AG08395 (cell line): ENCODE measurements at places on chromosomes 11 and 22.
A peak's percentile ranks its signal among the peaks of the same experiment; 100 is the strongest.

DNA sequence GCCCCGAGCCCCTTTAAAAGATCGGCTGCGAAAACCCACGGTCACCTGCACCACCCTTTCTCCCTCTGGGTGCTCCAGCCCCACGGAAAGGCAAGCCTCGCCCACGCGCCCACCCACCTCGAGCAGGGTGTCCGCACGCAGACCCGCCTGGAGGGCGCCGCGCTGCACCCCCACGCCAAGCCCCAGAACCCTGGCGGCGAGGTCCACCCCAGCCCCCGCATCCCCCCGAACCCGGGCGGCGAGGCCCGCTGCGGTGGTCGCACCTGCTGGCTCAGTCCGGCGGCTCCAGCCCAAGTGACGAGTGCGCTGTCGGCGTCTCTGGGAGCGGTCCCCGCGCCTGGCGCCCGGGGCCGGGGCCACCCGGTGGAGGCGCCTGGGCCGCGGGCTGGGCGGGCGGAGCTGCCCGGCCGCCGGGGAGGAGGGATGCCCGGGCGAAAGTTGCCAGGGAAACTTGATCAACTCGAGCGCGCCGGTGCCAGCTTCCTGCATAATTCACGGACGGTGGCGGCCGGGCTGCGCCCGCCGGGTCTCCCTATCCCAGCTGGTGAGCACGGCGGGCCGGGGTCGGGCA lies 1.1 kb downstream of the SHANK2 start:
- peak; percentile 35 for DNase-seq

- no peak for DNase-seq
Measured at GRCh38 chr11:94194712-94195111, 66.1 kb downstream of the PANX1 start.

DNA sequence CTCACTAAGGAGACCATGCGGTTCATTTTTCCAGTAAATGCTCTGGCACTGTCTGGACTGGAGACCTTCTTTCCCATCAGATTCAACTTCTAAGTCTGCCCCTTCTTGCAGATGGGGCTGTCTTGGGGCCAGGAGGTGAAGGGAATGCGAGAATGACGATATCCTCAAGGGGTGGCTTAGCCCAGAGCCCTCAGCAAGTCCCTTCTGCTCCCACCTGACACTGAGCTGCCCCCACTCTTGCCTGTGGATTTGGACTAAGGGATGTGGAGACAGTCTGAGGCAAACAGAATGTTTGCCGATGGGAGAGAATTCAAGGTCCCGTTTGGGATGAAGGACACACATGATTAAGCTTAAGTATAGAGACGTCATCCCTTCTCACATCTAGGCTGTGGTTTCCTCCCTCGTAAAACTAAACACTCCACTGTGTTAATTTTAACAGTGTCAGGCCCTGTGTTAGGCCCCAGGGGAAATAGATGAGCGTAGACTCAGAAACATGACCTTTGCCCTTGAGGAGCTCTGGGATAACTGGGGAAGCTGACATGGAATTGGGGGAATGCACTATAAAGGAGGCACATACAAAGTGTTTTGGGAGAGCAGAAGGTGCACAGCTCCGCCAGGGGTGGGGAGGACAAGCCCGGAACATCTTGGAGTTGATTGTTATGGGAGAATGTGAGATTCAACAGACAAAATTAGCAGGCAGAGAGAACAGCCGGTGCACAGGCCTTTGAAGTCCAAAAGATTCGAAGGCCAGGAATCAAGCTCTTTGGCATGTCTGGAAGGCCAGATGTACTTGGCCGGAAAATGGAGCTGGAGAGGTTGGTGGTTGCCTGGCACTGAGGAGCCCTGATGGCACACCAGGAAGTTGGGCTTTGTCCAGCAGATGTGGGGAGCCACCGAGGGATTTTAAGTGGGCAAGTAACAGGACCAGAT lies 71.6 kb downstream of the ST3GAL4 start:
- no peak for DNase-seq

- no peak for DNase-seq
Measured at GRCh38 chr11:35380603-35381002, 38.8 kb downstream of the SLC1A2 start.

DNA sequence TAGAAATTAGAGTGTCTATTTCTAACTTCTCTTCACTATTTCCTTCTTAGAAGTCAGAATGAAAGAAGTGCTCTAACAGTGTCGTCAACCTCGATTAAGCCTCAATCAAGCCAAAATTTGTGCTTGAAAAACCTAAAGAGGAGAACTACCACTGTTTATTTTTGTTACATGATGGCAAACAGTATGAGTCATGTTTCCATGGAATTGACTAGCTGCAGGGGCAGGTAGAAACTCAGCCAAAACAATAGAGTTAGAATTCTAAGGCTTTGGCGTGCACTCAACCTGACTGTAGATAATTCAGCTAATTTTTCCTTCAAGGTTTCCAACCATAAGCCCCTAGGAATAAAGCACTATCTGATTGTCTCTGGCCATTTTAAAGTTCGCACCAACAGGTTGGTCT lies 415.9 kb downstream of the ETS1 start:
- DNase-seq = peak; percentile 15

DNA sequence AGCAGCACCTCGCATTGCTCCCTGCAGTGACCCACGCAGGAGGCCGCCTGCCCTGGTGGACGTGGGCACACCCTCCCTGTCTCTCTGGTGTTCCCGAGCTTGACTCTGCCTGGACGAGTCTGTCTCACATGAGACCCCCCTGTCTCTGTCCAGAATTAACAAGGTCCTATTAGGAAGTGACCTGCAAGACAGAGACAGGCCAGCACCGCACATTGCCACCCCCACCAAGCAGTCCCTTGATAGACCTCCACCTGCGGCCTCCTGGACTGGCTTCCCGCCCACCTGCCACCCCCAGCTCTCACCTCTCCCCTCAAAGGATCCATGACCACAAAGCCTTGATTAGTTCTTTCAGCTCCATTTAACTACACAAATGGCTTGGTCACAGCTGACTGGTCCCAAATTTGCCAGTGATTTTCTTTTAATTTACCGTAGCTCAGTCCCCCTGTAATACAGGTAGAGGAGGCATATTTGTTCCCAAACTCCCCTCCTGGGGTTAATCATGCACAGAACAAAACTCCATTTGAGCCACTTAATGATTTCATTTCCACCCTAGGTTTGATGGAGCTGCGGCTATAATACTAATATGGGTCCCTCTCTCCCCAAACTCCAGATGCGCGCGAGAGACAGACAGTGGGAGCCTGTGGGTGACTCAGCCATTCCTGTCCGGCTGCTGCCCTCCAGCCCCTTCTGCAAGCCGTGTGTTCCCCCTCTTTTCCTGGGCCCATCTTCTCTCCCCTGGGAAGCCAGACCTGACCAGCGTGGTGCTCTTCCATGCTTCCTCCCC lies 11.2 kb downstream of the SPATA19 start:
- DNase-seq = no peak
